ENCODE measurements at places on chromosomes 2 and 18.

- no peak for DNase-seq
Observed at GRCh38 chr2:44598330-44599119, 236.8 kb downstream of the CAMKMT start.

- DNase-seq: no peak
Observed at GRCh38 chr2:69118609-69119008, 105.6 kb downstream of the ANTXR1 start.

DNA sequence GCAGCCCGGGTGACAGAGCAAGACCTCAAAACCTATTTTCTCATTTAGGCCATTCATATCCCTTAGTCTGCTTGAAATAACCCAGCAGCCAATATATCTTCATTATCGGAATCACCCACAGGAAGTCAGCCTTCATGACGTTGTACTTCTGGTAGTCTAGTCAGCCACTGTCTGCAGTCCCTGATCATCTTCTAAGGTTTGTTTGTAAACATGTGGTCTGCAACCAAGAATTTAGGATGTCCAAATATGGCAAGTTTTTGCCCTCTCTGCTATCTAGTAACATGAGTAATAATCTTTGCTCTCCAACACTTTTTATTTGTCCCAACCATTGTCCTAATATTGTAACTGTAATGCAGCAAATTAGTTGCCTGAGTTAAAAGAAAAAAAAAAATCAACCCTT is 92.5 kb downstream of the PRPF40A start:
- no peak for DNase-seq

- DNase-seq: no peak
Observed at GRCh38 chr18:67933271-67933670, 416.8 kb upstream of the DSEL start.

DNA sequence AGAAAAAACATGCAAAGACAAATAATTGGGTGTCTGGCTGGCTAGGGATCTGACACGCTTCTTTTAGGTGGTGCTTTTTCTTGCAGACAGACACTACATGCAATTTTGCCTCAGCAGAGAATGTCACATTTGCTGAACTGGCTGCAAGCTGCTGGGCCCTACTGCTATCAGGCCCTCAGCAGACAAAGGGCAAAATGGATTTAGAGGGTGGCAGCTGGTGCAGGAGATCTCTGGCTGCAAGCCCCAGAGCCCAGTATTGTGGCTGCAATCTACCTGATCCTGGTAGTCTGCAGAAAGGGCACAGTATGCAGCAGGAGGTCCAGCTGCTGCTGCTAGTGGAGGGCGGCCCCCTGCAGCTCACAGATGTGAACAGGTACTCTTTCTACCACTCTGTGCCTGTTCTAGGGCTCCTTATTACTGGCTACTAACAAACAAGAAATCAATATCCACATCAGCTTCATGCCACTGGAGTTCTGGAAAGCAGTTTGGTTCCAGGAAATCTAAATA is 796.7 kb upstream of the CELF4 start:
- DNase-seq: no peak
